ENCODE measurements at places on chromosomes 7 and 10. TPM values are rescaled to one million over a fixed set of nuclear protein-coding genes. Genes with fewer than 3 reads are reported as not detected.

DNA sequence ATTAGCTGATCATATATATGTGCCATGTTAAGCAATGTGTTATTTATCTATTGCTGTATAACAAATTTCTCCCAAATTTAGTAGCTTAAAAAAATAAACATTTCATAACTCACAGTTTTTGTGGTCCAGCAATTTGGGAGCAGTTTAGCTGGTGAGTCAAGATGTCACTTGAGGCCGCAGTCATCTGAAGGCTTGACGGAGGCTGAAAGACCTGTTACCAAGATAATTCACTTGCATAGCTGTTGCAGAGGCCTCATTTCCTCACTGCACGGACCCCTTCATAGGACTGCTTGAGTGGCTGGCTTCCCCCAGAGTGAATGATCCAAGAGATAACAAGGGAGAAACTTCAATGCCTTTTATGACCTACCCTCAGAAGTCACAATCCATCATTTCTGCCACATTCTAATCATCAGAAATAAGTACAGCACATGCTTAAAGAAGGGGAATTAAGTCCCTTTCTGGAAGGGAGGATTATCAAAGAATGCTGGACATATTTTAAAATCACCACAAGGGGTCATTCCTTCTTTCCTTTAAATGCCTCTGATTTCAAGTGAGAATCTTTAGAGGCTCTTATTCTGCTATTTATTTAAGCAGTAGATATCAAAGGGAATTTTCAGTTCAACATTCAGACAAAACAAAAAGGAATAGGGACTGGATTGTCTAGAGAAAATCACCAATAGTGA, 10.5 kb upstream of the SRPK2 start:
- DNase-seq = no peak

- no peak for DNase-seq
Measured at GRCh38 chr7:29053105-29053872, 93.0 kb downstream of the CPVL start.

GRCh38 chr10:34151931-34152330, 663.2 kb downstream of the PARD3 start:
- DNase-seq = no peak

The ENKUR gene
- total RNA-seq = 17.8 TPM

GRCh38 chr10:124007102-124007772, 86.2 kb downstream of the CHST15 start:
- no peak for DNase-seq
